RWPE2 (cell line): ENCODE measurements at places on chromosomes 6 and 20.

GRCh38 chr6:88008411-88008810, 39.2 kb upstream of the SPACA1 start:
- H3K4me3 ChIP-seq, result no peak overlapping the region
- H3K27me3 ChIP-seq, result no peaks in the 10 kb centered on the region
- H3K27ac ChIP-seq, result no peak overlapping the region
- no peaks in the 10 kb centered on the region for H3K4me1 ChIP-seq
- DNase-seq, result no peak
- no peaks in the 10 kb centered on the region for H3K36me3 ChIP-seq

GRCh38 chr6:42101186-42101657, 41.2 kb downstream of the C6orf132 start:
- H3K4me1 ChIP-seq, result peaks cover 39% of the 10 kb centered on the region
- H3K27ac ChIP-seq, result peak overlapping the region; percentile 97
- peaks cover 15% of the 10 kb centered on the region for H3K36me3 ChIP-seq
- H3K27me3 ChIP-seq, result no peaks in the 10 kb centered on the region
- no peak overlapping the region for H3K4me3 ChIP-seq

DNA sequence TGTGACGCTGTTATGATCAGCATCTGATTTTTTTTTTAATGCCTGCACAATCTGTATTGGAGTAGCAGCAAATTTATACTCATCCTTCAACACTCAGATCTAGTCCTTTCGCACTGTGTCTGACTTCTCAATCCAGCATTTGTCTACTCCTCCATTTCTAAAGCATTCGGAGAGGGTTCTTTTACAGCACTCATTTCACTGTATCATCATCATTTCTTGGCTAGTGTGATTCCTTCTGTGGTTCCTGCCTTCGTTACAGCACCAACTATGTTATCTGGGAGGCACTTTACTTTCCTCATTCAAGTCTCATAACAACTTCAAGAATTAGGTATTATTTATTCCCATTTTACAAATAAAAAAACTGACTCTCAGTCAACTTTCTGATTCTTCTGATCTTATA, 18.0 kb downstream of the NUDT3 start:
- H3K27ac ChIP-seq, result no peak overlapping the region
- no peak overlapping the region for H3K4me3 ChIP-seq
- no peaks in the 10 kb centered on the region for H3K27me3 ChIP-seq
- no peaks in the 10 kb centered on the region for H3K4me1 ChIP-seq
- H3K36me3 ChIP-seq, result peaks cover 8% of the 10 kb centered on the region; the same call in 1 of the 2 replicates

GRCh38 chr6:136568129-136568528, 17.9 kb upstream of the MAP7 start:
- H3K4me1 ChIP-seq, result peaks cover 12% of the 10 kb centered on the region
- H3K36me3 ChIP-seq, result no peaks in the 10 kb centered on the region
- H3K4me3 ChIP-seq, result no peak overlapping the region
- no peaks in the 10 kb centered on the region for H3K27me3 ChIP-seq

DNA sequence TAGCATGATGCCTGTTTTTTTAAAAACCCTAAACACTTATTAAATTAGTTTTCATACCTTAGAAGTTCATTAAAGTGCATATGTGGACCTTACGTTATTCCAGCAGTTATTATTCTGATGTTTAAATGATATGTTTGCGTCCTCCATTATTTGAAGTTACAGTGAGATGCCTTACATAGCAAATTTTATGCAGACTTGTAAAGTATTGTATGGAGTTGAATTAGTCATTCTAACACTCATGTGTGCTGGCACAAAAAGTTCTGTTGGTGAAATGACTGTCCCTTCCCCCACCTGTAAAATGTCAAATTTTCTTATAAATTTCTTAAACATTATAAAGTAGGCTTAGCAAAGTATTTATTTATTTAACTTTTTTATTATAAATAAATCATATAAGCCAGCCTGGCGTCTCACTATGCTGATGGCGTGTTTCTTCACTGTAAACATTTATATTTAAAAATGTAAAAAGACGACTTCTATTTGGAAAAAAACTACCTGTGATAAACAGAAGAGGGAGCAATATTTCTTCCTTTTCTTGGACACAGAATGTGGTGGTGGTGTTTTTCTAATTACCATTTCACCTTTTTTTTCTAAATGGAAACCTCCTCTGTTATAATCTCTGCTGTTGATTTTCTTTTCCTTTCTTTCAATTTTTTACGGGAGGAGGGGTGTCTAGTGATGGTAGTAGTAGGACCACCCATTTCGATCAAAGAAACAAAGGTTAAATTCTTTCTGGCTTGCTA, 155.4 kb downstream of the RFPL4B start:
- no peaks in the 10 kb centered on the region for H3K4me1 ChIP-seq
- DNase-seq, result no peak
- no peaks in the 10 kb centered on the region for H3K27me3 ChIP-seq
- H3K4me3 ChIP-seq, result no peak overlapping the region

DNA sequence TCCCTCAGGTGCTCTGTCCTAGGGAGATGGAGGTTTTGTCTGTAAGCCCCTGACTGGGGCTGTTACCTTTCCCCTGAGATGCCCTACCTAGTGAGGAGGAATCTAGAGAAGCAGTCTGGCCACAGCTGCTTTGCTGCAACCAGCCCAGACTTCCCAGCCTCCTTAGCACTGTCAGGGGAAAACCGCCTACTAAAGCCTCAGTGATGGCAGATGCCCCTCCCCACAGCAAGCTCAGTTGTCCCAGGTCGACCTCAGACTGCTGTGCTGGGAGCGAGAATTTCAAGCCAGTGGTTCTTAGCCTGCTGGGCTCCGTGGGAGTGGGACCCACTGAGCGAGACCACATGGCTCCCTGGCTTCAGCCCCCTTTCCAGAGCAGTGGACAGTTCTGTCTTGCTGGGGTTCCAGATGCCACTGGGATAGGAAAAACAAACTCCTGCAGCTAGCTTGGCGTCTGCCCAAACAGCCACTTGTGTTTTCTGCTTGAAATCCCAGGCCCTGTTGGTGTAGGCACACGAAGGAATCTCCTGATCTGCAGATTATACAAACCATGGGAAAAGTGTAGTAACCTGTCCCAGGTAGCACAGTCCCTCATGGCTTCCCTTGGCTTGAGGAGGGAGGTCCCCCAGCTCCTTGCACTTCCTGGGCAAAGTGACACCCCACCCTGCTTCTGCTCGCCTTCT, 146.4 kb upstream of the PROKR2 start:
- no peak overlapping the region for H3K27ac ChIP-seq
- no peaks in the 10 kb centered on the region for H3K36me3 ChIP-seq
- no peaks in the 10 kb centered on the region for H3K4me1 ChIP-seq
- H3K27me3 ChIP-seq, result peaks cover 16% of the 10 kb centered on the region
- H3K4me3 ChIP-seq, result no peak overlapping the region
- DNase-seq, result no peak

DNA sequence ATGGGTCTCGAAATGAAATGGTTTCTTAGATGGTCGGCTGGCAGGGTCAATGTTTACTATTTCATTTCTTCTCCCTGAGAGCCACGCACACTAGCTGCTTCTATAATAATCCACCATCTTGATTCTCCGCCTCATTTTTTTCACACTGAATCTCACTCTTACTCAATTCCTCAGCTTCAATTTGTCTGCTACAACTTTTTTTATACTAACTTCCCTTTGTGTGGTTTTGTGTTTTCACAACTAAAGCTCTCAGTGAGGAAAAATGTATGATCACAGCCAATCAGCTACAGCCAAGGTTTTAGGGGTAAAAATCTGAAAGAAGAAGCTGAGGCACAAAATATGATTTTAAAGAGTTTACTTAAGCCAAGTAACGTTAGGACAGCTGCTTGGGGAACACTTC, 1309.4 kb downstream of the EPHA7 start:
- H3K27me3 ChIP-seq, result no peaks in the 10 kb centered on the region
- no peak for DNase-seq
- H3K36me3 ChIP-seq, result peaks cover 29% of the 10 kb centered on the region
- H3K27ac ChIP-seq, result peak overlapping the region; percentile 97

DNA sequence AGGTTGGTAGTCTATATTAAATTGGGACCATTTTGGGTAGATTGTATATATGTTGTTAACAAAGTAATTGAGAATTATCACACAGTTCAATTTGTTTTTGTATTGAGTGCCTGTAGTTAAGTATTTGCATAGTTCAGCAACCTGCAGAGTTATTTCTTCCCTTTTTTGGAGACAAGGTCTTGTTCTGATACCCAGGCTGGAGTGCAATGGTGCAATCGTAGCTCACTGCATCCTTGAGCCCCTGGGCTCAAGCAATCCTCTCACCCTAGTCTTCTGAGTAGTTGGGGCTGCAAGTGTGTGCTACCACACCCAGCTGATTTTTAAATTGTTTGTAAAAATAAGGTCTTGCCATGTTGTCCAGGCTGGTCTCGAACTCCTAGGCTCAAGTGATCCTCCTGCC, 250.5 kb downstream of the UTRN start:
- H3K27me3 ChIP-seq, result no peaks in the 10 kb centered on the region
- H3K4me1 ChIP-seq, result no peaks in the 10 kb centered on the region
- H3K36me3 ChIP-seq, result peaks cover 19% of the 10 kb centered on the region; the same call in 1 of the 2 replicates
- no peak overlapping the region for H3K4me3 ChIP-seq
- DNase-seq, result no peak

GRCh38 chr6:124961777-124962638, at the start of gene RNF217:
RNF217 (plus strand) TSS chr6:124962437; CDS start chr6:124962545, 108 bp downstream.
- peaks cover 25% of the 10 kb centered on the region for H3K36me3 ChIP-seq
- H3K27me3 ChIP-seq, result no peaks in the 10 kb centered on the region
- DNase-seq, result peak; percentile 67
